HL-60 (cell line): ENCODE measurements at places on chromosomes 13 and 19.
A peak's percentile ranks its signal among the peaks of the same experiment; 100 is the strongest.

DNA sequence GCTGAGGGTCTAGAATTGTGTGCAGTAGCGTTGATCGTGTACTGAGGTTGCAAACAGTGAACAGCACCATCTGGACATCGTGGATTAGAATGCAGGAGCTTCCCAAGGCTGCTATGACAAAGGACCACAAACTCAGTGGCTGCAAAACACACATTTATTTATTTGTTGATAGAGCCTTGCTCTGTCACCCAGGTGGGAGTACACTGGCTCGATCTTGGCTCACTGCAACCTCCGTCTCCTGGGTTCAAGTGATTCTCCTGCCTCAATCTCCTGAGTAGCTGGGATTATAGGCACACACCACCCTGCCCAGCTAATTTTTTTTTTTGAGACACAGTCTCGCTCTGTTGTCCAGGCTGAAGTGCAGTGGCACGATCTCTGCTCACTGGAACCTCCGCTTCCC lies 2.3 kb upstream of the UHRF1 start:
- DNase-seq = no peak

DNA sequence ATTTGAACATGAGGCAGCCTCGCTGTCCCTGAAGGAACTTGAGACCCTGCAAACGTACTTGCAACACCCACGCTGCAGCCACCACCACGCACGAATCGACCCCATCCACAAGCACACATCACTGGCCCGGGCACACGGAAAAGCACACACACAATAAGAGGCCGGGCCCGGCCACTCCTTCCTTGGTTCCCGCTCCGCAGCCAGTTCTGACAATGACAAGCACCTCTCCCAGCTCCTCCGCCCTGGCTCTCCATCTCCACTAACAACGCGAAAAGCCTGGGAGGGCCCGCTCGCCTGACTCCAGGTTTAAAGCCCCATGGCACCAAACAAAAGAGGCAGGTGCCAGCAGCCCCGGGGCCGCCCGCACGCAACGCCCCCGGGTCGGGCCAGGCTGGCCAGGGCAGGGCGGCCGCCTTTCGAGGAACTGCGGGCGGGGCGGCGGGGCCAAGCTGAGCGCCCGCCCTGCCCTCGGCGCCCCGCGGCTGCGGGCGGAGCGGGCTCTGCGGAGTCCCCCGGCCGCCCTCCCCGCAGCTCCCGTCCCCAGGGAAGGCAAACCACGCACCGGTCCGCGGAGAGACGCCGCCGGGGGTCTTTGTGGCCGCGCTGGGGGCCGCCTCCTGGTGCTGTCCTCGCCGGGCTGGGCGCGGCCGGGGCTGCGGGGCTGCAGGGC lies 495 bp downstream of the DCLK1 start:
- no peak for DNase-seq

- DNase-seq = no peak
Observed at GRCh38 chr19:583198-583967, 6.3 kb upstream of the HCN2 start.

GRCh38 chr19:55032170-55032800 lies 5.8 kb downstream of the GP6 start:
- DNase-seq = no peak

GRCh38 chr13:85366759-85367417 lies 432.3 kb downstream of the SLITRK6 start:
- DNase-seq = no peak

DNA sequence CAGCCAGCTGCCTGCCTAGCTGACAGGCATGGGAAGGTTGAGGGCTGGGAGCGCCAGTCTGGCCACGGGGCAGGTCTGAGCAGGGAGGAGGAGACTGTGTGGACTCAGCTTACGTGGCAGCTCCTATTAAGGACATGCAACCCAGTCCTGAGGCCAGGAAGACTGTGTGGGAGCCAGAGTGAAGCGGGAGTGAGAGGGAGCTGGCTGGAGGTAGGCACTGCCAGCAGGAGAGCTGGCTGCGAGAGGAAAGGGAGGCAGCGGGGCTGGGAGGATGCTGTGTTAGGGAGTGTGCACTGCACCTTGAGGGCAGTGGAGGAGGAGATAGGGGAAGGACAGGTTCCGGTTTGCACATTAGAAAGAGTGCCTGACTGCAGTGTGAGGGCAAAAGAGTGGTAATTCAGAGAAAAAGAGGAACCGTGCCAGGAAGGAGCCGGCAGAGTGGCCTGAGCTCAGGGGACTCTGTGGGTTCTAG lies 99.2 kb downstream of the SLC7A1 start:
- DNase-seq = peak; percentile 59

GRCh38 chr13:21837841-21838551 lies 167.1 kb downstream of the FGF9 start:
- no peak for DNase-seq

DNA sequence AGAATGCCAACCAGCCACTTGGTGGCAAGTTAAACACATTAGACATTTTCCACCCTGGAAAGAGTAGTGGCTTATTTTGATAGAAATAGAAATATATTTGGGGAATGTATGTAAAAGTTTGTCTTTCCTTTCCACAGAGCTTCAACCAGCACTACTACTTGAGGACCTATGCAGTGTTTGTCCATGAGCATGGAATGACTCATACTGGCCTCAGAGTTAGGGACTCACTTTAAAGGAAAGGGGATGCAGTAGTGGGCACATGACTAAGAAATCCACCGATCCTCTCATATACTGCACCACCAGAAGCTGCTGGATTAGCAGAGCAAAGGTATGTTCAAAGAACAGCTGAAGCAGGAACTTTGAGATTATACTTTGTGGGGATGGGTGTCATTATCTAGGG lies 62.6 kb downstream of the LACC1 start:
- no peak for DNase-seq

DNA sequence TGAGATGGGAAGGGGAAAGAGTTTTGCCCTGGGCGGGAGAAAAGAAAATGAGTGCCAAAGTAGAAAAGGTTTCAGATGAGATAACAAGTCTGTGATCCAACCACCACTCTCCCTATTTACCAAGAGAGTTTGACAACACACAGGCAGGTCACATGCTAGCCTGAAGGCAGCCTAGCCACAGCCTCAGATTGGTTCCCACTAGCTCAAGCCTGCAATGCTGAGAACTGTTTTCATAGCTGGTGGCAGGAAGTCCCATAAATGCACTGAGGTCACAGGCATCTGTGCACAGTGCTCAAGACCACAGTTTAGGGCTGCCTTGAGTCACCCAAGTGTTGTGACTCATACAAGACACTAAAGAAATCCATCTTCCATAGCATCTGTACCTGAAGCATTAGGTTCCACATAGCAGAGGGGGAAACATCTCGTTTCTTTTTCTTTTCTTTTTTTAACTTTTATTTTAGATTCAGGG lies 18.5 kb upstream of the POP4 start:
- no peak for DNase-seq

DNA sequence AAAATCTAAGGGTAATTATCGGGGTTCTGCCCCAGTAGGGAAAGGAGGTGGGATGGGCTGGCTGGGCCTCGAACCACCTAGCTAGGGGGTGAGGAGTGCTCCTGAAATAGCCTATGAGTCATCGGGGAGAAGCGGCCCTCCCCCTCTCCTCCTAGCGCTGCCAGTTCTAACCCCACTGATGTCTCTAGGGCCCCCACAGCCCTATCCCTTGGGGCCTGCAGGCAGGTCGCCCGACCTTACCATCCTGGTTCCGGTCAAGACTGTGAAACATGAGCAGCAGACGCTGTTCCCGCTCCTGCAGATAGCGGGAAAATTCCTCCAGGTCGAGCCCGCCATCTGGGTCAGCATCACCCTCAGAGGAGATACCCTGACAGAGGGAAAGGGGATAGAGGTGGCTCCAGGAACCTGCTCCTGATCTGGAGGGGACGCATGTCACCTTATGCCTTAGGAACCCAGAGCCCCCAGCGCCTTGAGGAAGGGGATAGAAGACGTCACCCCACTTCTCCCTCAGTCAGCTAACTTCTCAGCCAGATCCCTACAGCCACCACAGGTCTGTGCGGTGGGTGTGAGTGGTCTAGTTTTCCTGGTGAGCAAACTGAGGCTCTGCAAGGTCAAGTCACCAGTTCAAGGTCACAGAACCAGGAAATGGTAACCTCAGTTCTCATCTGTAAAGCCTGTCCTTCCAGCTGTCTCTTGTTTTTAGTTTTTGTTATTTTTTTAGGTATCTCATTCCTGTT lies 1.5 kb downstream of the SLC25A23 start:
- no peak for DNase-seq

DNA sequence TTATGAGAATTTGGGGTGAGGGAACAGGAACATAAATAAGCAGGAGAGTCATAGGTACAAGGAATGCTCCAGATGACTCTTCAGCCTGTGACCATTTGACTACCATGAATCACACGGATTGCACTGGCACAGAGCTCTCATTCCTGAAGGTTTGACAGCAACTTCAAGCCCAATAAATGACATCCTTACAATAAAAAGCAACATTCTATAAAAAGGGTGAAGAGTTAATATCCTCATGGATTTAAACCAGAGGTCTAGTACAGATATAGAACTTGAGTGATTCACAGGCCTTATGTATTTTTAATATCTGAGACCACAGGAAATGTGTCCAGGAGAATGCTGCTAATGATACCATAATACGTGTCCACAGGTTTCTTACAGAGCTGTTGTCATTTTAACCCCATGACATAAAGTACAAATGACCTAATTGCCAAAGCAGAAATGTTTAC lies 158.1 kb downstream of the IRS2 start:
- no peak for DNase-seq

GRCh38 chr19:57192993-57193392 lies 1.7 kb downstream of the ZNF264 start:
- no peak for DNase-seq
